Breast epithelium (tissue), 4 donors: ENCODE measurements at places on chromosomes 3 and 15.
A peak's percentile ranks its signal among the peaks of the same experiment; 100 is the strongest.

DNA sequence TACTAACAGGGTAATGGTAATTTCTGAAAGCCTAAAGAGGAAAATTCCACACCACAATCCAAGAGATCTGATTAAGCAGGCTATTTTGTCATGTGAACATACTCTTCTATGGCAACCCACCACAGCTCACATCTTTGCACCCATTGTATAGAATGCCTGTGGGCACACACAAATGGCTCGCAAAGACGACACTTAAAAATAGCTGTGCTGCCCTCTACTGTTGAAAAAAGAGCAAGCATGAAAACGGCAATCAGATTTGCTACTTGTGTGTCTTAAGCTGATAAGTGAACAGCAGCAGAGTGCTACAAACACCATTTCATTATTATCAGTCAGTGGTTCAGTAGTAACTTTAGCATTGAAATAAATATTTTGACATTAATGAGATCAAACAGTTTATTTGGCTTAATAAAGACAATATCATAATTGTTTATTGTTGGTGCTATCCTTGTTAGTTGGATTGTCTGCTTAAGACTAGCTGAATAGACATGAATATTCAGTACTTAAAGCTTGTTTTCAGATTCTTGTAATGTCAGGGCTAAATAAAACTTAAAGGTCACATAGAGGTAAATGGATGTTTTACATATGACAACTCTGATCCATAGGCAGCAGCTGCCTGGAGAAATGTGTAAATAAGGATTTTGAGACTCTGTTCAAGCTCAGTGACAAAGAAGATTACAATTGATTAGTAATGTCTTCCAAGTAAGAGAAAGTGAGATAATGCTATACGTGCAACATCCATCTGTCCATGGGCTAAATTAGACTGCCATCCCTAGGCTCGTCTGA lies 199.1 kb downstream of the LRRN1 start:
- DNase-seq = no peak

- DNase-seq = no peak
Measured at GRCh38 chr3:43709022-43709421, 18.3 kb downstream of the ABHD5 start.

GRCh38 chr3:48411041-48411588 lies 18.8 kb downstream of the PLXNB1 start:
- DNase-seq = peak; percentile 24

DNA sequence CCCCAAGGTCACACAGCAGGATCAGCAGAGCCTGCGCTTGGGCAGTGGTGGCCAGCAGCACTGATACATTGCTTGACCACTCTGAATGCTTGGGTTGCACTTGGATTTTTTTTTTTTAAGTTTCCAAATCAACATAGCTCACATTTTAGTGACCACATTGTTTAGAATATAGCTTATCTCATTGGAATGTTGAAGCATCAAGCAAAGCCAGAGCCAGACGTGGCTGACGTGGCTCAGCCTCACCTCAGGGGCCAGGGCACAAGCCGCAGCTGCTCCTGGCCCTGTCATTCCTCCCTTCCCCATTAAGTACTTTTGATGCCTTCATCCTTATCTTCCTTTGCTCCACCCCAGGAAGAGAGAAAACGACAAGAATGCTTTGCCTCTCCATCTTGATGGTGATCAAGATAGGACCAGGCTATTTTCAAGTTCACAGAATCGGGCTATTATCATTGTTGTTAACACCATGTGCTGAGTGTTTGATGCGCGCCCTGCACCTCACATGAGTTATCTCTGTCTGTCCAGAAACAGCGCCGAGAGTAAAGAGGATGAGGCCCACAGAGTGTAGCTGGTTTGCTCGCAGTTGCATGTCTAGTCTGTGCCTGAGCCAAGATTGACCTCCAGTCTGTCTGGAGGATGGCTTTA lies 75.8 kb downstream of the AAGAB start:
- no peak for DNase-seq

- DNase-seq = no peak
Measured at GRCh38 chr3:190586631-190587011, 72.7 kb downstream of the IL1RAP start.

GRCh38 chr3:143751643-143752178 lies 96.6 kb downstream of the SLC9A9 start:
- no peak for DNase-seq

GRCh38 chr3:13174011-13174802 lies 101.0 kb upstream of the IQSEC1 start:
- no peak for DNase-seq

DNA sequence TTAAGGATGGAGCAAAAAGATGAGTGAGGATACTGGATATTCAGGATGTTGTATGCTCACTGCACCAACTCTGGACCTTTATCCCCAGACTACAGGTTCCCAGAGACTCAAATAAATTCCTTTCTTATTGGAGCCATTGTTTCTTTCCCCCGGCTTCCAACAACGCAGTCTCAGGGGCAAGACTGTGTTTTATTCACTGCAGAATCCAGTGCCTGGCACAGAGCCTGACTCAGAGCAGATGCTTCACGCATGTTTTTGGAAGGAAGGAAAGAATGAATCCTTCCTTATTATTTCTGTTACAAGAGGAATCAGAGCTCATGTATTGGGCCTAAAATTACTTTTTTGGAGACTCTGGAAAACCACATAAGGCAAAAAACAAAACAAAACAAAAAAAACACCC lies 96.0 kb upstream of the VGLL4 start:
- no peak for DNase-seq

DNA sequence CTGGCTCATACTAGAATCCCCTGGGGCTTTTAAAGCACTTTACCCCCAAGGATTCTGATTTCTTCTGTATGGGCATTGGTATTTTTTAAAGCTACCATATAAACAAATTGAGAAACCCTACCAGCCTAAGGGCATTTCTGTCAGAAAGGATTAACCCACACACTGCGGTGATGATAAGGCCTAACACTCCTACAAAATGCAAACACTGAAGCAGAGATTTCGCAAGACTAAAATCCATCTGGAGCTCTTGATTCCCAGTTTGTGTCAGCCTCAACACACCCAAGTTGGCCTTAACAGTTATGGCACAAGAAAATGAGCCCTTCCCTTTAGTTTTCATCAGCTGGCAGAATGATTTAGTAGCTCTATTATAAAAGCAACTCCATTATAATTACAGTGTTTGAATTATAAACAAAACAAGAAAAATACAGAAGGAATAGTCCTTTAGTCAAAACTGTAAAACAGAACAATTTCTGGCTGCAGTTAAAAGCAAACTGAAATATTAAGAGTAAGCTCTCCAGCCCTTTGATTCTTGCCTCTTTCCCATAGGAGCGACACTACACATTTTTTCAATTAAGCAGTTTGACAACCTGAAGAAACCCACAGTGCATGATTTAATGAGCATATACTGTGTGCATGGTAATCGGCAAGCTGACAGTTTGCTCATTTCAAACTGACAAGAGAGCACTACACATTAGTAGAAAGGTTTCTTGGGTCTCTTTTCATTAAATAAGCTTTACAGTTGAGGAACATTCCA lies 441.2 kb downstream of the FHIT start:
- no peak for DNase-seq

- no peak for DNase-seq
Measured at GRCh38 chr15:26772154-26773066, at the start of gene GABRB3. Gene GABRB3, minus strand, starts transcription at chr15:26773066.

DNA sequence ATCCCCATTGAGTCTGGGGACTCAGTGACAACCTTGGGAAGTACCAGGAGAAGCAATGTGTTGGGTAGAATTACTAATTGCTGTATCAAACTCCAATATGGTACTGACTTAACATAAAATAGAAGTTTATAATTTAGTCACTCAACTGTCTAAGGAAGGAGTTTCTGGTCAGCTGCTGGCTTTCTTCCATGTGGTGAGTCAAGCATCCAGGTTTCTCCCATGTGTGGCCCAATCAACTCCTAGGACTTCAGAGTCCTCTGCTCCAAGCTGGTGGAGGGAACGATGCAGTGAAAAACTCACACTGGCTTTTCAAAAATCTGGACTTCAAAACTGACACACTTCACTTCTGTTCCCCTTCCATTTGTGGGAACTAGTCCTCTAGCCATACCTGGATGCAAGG lies 25.2 kb downstream of the WNT5A start:
- no peak for DNase-seq

DNA sequence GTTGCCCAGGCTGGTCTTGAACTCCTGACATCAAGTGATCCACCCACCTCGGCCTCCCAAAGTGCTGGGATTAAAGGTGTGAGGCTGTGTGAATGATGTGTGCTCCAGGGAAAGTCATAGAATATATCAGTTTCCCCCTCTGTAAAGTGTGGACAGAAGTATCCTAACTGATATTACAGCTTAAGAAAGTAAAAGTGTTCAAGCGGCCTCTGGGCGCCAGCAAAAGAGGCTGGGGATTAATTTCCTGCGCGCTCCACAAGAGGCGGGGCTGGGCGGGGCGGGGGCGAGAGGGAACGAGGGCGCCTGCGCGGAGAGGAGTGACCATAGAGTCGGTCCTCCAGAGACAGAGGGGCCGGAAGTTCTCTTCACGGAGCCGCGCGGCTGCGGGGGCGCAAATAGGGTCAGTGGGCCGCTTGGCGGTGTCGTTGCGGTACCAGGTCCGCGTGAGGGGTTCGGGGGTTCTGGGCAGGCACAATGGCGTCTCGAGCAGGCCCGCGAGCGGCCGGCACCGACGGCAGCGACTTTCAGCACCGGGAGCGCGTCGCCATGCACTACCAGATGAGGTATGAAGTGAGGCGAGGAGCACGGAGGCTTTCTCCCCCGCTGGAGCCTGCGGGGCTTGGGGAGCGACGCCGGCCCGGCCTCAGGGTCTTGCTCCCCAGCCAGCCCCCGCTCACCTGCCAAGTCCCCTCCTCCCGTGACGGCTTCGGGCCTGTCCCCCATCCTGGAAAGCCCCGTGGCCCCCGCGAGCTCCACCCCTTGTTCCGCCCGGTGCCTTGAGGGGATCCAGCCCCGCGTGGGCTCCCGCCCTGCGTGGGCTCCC lies at the start of gene JAGN1:
Gene JAGN1 (plus strand): TSS at position 362 of the 823 bp plus-strand sequence. CDS start 113 bp downstream, at position 475.
- DNase-seq = peak; percentile 84

GRCh38 chr3:170410428-170411029 lies 8.1 kb upstream of the CLDN11 start:
- no peak for DNase-seq
